ENCODE measurements at places on chromosomes 6 and 20.

- no peak for DNase-seq
These were observed 23.2 kb upstream of the FOXP4 start for GRCh38 chr6:41522780-41523548.

DNA sequence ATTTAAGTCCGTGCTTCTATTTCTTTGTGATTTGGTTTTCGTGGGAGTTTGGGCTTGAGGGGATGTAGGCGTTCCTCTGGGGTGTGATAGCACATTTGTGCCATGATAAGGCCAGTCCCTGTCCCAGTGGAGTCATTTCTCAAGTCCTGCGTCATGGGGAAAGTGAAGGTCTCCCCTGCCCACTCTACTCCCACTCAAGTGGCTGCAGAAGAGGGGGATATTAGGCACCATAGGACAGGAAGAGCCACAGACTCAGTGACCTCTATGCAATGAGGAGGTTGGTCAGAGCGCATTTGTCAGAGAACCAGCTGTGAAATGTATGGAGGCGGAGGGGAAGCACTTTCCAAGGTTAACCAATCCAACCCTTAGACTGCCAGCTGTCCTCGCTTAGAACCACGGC, 51.9 kb upstream of the EDN1 start:
- DNase-seq, result no peak

DNA sequence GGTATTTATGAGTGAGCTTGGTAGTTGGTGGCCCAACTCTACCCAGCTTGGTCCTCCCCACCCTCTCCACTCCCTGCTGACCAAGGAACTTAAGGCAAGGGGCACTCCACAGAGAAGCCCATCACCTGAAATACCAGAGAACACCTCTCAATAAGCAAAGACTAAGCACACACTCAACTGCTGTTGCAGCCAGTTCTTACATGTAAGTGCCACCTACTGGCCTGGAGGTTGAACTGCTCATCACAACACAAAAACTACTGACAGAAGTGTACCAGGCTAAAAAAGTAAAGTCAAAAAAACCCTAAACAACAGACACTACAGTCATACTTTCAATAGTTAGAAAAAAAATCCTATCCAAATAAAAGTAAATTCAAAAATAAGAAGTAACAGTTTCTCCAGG, 146.2 kb downstream of the FAM83B start:
- DNase-seq, result no peak

- DNase-seq, result no peak
These were observed 283.9 kb downstream of the UBE3D start for GRCh38 chr6:82781620-82782204.

- no peak for DNase-seq
These were observed 95.0 kb upstream of the MAP3K7 start for GRCh38 chr6:90681863-90682262.

GRCh38 chr6:158165919-158166416, 2.1 kb downstream of the SERAC1 start:
- no peak for DNase-seq

- DNase-seq, result no peak
These were observed 15.7 kb upstream of the TGM2 start for GRCh38 chr20:38180781-38181180.

DNA sequence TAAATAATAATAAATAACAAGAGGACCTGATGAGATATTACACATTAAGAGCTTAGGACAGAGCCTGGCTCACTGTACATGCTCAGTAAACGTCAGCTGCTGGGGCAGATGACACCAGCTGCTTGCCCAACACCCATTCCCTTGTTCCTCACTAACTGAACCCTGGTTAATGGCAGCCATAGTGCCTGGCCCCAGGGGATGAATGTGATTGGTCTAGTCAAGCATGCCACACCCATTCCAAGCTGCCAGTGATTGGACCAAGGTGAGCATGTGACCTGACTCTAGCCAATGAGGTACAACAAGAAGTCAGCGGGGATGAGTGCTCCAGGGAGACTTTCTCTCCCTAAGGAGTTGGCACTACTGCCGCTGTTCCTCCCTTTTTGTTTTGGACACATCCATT, 85.1 kb upstream of the PTPN1 start:
- DNase-seq, result no peak

DNA sequence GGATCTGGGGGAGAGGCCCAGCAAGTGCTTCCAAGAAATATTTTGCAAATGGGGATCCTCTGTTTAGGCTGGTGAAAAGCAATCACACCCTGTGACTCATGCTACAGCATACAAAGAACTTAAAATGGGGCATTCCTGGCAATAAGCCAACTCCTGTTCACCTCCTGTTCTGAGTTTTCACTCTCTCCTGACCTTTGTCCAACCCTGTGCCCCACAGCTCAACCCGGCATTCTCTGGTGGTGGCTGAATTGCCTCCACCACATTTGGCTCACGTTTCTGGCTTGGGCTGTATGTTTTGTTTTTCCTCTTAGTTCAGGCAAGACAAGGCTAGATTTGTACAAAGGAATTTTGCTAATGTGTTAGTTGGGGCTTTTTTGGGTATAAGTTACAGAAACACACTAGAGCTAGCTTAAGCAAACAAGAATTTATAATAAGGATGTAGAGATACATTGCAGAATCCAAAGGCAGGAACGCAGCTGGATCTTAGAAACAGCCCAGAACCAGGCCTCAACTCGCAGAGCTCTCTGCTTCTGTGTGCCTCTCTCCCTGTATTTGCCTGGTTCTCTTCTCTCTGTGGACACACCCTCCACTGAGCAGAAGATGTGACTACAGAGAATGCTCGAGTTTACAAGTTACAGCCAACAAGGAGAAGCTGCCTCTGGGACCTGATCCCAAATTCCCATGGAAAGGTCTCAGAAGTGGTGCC, 9.4 kb downstream of the ABCC10 start:
- no peak for DNase-seq

GRCh38 chr6:82331031-82331773, 32.4 kb upstream of the TPBG start:
- DNase-seq, result no peak

- no peak for DNase-seq
These were observed 97.8 kb downstream of the GMPR start for GRCh38 chr6:16336056-16336818.

DNA sequence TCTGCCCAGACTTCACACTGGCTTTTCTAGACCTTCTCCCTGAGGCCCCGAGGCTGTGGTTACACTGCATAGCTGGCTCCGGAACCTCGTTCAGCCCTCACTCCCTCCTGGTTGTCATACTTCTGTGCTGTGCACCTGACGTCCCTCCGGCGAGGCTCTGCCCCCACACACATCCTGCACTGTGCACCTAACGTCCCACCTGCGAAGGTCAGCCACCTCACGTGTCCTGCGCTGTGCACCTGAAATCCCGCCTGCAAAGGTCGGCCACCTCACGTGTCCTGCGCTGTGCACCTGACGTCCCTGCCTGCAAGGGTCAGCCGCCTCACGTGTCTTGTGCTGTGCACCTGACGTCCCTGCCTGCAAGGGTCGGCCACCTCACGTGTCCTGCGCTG, 111.0 kb upstream of the FRMD1 start:
- peak; percentile 36 for DNase-seq

- no peak for DNase-seq
These were observed 65.1 kb downstream of the CGA start for GRCh38 chr6:87029711-87030314.

GRCh38 chr6:168835991-168836390, 395.0 kb downstream of the SMOC2 start:
- no peak for DNase-seq

DNA sequence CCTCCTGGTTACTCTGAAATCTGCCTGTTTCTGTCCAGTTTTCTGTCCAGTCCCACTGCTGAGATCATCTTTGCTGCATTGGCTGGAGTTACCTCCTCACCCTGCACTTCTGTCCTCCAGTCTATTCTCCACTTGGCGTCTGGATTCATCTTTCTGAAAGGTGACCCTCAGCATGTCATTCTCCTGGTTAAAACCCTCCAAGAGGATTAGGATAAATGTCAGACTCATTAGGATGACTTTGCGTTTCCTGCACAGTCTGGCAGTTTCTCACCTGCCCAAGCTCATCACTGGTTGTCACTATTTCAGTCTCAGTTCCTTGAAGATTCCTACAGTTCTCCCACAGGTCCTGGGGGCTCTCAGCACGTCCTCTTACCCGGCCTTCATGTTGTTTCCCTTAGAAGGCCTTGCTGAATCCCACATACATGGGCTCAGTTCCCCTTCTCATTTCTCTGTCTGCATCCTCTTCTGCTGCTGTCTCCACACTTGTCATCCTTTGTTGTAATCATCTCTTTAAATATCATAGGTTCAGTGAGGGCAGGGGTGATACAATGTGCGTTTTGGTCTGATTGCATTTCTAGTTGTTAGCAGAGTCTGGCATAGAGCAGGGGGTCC, 374.8 kb downstream of the QKI start:
- DNase-seq, result no peak

- DNase-seq, result no peak
These were observed 113.5 kb downstream of the OGFRL1 start for GRCh38 chr6:71402096-71402495.

DNA sequence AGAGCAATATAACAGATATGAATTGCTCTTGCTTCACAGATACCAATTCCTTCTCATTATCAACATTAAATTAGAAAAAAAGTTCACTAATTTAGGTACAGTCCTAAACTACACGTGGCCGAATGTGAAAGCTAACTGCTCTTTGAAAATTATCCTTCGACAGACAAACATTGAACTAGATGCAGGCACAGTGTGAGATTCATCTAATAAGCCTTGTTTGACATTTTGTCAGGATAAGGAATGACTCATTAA, 1.1 kb downstream of the FAM184A start:
- no peak for DNase-seq

GRCh38 chr6:8013763-8014162, 50.4 kb downstream of the BLOC1S5 start:
- no peak for DNase-seq

Measured in left forelimb (tissue), 1 donor.